Inflammatory macrophage treated with lipopolysaccharide for 4 hours (primary cell): ENCODE measurements at places on chromosomes 7 and 10.

DNA sequence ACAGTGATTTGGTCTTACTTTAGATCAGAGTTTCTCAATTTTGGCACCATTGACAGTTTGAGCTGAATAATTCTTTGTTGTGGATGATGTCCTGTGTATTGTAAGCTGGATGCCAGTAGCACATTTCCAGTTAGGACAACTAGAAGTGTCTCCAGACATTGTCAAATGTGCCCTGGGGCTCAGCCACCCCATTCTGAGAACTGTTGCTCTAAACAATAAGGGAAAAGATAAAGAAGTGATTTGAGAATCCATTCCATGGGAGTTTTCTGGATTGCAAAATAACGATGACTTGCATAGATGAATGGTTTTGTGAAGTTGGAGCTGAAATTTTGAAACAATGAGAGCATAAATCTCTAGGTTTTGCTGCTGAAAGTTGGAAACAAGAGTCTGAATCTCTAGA lies 44.6 kb downstream of the NUP205 start:
- peak; percentile 48 for DNase-seq

DNA sequence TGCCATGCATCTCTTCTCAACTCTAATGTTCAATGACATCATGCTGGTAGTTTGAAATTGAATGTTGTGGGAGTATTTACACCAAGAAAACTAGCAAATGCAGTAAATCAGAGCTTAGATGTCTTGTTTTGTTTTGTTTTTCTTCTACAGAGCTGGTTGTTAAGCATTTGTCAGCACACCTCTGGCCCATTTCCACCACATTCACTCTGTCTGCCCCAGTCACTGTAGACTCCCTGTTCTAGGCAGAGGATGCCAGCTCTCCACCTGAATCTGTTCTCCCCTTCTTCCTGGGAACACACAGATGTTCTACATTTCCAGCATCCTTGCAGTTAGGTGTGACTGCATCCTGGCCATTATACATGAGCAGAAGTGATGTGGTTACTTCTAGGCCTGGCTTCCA lies 4.1 kb upstream of the ARHGAP22 start:
- DNase-seq = no peak

DNA sequence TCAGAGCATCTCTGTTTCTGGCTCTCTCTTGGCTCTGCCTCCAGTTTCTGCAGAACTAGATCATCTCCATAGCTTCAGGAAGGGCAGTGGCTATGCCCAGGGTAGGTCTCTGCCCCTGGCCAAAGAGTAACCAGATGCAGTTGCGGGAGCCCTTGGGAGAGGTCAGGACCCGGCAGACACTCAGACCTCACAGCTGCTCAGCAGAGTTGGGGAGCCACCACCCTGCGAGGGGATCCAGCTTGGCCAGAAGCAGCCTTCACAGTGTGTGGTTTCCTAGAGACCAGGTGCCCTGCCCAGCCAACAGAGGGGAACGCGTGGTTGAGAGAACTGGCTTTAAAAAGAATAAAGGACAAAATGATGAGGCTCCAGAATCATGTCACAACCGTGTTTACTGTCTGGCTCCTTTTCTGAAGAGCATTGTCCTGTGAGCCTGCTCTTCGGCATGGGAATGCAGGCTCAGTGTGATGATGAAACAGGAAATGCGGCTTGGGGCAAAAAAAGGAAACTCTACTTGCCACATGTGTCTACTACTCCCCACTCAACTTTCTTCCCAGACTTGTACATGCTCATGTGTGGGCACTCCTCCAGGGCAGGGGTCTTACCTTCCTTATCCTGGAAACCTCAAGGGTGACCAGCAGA lies 243.1 kb downstream of the INHBA start:
- DNase-seq = peak; percentile 73

DNA sequence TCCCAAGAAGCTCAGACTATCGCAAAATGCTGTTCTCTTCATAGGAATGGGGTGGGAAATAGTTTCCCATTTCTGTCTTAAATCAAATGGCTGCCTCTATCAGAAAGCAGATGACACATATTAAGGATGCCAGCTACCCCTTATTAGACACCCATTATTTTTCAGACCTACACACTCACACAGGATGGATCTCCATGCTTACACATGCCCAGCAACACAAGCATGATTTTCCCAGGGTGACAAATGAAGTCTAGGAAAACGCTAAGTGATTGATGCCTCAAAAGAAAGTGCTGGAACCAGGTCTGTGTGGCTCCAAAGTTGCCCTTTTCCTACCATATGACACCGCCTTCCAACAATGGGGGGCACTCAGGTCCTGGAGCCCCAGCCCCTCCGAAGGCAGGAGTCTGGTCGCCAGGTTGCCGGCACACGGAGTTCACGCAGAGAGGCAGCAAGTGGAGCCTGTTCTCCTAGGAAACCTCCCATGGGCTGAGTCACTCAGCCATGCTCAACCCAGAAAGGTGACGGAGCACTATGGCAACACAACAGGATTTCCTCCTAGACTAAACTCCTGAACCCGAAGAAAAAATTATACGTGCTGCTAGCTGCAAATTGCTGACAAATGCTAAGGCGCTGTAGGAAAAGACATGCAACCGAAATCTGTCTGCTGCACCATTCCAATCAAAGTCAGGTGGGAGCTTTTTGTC lies 19.8 kb downstream of the VOPP1 start:
- peak; percentile 80 for DNase-seq

DNA sequence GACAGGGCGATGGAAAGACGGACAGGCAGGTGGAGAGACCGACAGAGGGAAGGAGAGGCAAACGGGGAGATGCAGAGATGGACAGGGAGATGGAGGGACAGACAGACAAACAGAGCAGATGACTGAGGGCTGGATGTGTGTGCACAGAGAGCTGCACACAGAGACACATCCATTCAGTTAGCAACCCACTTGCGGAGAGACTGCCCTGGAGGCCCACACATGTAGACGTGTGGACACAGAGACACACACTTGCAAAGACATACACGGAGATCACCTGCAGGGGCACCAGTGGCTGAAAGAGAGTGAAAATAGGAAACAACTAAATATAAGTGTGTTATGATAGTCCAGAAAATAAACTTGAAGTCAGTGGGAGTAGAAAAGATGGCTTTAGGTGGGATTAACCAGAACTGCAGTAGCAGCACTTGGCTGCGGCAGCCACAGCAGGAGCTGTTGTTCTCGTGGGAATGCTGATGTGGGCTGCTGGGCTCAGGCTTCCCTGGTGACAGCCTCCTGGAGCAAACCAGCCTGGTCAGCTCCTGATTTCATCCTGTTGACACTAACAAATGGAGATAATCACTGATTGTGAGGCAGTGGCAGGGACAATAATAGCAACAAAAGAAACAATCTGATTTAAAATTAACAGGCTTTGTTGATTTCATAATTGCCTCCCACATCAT lies 134.1 kb downstream of the CCNY start:
- DNase-seq = no peak
